ENCODE measurements at places on chromosomes 5 and 9.

DNA sequence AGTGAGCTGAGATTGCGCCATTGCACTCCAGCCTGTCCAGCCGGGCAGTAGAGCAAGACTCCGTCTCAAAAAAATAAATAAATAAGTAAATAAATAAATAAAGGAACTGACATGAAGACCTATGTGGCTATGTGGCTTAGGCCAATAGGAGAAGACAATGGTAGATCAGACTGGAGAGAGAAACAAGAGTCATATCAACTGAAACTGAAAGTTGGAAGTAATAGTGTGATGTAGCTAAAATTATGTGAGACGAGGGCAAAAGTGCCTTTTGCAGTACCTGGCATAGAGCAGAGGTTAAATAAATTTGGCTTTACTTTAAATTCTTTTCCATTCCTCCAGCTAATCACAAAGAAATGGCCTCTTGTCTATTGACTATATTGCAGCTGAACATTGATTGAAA lies 7.3 kb downstream of the FBP2 start:
- DNase-seq: no peak

GRCh38 chr9:118962426-118962825 lies 406.8 kb downstream of the BRINP1 start:
- DNase-seq: no peak

DNA sequence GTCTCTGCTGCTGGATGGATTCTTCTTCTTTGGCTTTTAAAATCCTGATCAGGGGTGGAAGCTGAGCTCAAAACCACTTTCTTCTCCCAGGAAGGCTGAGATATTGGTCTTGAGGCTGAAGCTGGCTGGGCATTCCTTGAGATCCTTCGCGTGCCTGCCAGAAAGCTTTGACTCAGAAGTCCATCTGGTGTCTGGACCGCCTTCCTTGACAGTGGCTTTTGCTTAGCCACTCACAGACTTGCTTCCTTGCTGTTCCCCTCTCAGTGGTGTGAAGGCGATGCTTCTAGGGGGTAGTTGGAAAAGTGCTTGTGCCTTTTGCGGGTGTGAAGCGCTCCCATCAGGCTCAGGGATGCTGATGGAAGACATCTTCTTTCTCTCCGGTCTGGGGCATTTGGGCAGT lies 45.9 kb downstream of the RGS3 start:
- DNase-seq: no peak

- DNase-seq: no peak
Observed at GRCh38 chr5:87403409-87403808, 9.3 kb downstream of the CCNH start.

DNA sequence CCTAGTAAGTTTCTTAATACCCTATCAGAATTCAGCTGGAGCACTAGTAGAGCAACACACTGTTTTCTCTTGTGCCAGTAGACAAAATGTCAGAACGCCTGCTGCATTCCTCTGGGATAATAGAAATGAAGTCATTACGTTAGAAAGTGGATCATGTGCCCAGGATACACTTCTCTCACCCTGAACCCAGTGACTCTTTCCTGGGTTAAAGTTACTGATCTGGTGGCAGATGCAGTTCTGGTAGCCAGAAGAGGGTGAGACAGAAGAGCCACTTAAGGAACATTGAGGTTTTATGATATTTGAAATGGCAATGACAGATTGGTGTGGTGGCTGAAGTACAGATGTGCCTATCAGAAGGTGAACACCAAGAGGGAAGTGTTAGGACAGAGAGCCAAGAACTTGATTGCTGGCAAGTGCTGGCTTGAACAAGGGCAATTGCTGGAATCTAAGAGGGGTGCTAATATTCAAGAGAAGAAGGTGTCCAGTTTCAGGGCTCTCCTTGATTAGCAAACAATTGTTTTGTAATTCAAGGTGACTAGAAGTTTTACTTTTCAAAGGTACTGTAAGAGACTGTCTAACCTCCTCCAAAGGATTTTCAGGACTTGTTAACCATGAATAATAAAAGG lies 93.7 kb upstream of the ERBIN start:
- no peak for DNase-seq

- DNase-seq: no peak
Observed at GRCh38 chr5:143217065-143217803, 186.3 kb downstream of the NR3C1 start.

- no peak for DNase-seq
Observed at GRCh38 chr9:14529629-14530028, 163.6 kb downstream of the ZDHHC21 start.

DNA sequence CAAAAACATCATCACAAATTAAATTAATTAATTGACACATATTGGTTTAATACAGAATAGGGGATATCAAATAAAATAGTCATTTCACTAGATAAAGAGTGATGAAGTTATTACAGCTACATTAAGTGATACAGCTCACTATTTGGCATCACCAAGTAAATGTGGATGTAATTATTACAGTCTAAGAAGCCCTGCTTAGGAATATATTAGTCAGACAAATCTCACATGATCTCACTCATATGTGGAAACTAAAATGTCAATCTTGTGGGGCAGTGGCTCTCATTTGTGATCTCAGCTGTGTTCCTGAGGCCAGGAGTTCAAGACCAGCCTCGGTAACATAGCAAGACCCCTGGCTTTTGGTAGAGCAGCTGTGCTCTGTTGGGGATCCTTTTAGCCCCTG lies 233.4 kb upstream of the RGMB start:
- DNase-seq: no peak
